ENCODE measurements at places on chromosomes 7 and 10.

DNA sequence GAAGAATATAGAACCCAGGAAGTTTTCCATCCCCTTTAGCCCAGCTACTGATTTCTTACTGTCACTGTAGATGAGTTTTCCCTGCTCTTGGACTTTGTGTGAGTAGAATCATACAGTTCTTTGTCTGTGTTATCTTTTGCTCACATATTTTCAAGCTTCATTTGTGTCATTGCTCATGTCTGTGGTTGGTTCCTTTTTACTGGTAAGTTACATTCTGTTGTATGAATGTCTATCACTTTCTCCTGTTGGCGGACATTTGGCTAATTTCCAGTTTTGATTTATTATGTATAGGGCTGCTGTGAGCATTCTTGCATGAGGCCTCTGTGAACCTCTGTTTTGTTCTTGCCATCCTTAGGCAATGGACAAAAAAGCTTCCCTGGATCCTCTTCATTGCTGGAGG lies 5.3 kb downstream of the GLRX3 start:
- DNase-seq, result no peak

GRCh38 chr7:80146545-80147182 lies 12.0 kb downstream of the GNAI1 start:
- no peak for DNase-seq

DNA sequence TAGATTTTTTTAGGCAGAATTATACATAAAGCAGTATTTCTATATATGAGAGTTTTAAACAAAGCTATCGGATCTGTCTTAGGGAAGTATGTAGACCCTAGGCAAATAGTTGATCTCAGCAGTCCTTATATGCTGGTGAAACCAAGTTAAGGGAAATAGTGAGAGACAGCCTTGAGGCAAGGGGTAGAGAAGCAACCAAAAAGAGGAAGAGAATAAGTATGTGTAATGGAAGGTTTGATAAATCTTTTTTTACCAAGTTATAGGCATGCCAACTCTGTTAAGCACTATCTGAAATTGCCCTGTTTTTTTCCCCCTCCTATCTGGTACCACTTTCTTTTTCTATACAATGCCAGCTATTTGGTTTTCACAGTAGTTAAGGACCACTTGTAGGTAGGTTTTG lies 19.9 kb downstream of the SPAG6 start:
- DNase-seq, result no peak

DNA sequence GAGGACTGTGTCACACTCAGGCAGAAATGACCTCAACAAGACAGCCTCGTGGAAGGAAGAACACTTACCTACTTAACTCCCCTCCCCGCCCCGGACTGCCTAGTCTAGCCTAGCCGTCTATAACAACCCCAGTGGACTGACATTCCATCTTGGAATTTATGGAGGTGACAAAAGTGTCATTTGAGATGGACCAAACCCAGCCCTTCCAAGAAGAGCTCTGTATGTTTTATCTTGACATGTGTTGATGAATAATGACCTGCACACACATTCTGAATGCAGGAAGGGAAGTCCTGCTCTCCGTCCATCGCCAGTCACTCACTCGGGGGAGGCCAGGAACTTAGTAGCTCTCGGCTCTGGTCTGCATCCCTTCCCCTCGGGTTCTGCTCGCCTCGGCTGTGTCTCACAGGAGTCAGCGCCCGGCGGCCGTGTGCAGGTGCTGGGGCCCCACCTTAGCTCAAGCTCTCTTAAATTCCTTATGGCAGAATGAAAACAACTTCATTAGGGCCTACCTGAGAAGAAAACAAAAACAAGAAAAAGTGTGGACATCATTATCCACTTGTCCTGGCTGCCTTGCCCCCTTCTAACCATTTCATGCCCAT lies 140.9 kb upstream of the NPS start:
- no peak for DNase-seq

DNA sequence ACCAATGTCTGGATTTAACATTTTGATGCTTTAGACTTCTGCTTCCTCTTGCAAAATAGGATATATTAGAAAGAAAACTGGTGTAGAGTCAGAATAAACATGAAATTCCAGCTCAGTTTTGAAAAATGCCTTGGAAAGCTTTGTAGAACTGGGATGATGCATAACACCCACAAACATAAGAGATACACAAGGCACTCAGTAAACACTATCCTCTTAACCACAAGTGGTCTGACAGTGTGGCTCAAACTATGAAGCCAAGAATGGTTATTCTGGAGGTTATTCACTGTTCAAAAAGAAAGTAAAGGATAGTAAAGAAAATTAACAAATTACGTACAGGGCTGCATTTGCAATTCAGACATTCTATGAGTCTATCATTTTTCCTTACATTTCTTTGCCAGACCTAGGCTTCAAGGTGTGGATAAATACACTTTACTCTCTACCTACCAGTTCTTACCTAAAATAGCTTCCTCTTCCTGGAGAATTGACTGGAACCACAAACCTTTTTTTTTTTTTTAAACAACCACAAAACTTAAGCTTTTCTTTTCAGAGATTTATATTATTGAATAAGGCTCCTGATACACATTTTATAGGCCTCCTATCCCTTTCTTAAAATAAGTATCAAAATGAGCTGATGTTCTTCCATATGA lies 9.0 kb upstream of the RSBN1L start:
- no peak for DNase-seq

DNA sequence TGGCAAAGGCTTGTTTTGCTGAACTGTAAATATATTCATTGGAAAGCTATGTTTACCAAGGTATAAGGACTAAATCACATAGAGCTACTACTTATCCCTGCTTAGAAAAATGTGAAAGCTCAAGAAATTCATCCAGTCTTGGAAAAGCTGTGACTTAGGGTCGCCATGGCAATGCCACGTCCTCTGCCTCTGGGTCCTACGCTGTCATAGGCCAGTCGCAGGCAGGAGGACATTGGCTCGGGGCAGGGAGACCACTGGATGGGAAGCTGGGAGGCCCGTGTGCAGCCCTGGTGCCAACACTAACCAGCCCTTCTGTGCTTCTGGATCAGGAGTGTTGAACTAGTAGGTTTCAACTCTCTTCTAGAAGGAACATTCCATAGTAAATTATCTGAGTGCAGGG lies 67.3 kb upstream of the PDZD8 start:
- no peak for DNase-seq

GRCh38 chr7:112154690-112155089 lies 51.5 kb downstream of the DOCK4 start:
- DNase-seq, result no peak

DNA sequence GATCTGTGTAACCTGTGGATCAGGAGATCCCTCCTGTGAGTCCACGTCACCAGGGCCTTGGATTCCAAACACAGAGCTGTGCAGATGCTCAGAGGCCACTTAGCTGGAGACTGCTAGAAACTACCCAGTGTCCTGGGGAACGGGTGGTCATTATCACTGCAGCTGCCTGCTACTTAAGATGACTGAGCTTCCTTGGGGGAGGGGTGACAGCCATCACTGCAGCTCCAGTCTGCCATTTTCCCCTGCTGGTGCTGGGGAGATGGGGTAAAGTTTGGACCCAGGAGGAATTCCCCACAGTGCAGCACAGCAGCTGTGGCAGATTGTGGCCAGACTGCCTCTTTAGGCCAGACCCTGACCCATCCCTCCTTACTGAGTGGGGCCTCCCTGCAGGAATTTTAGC lies 78.8 kb upstream of the VOPP1 start:
- no peak for DNase-seq

GRCh38 chr10:5930272-5930671 lies 40.2 kb downstream of the FBH1 start:
- no peak for DNase-seq

DNA sequence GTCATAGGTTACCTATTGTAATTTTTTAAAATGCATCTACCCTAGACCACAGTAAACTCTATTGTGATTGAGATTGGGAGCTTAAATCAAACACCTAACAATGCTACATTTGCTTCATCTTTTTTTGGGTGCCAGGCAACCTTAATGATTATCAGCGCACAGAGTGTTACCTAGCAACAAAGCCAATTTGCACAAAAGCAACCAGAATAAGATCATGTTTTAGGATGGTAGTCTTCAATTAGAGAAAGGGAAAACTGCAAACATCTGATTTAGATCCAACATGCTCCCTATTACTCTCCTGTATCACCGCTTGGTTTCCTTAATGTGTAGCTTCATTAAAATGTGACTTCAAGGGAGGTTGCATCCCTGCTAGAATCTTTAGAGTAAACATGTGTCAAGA lies 226.9 kb downstream of the ABCA13 start:
- DNase-seq, result no peak

DNA sequence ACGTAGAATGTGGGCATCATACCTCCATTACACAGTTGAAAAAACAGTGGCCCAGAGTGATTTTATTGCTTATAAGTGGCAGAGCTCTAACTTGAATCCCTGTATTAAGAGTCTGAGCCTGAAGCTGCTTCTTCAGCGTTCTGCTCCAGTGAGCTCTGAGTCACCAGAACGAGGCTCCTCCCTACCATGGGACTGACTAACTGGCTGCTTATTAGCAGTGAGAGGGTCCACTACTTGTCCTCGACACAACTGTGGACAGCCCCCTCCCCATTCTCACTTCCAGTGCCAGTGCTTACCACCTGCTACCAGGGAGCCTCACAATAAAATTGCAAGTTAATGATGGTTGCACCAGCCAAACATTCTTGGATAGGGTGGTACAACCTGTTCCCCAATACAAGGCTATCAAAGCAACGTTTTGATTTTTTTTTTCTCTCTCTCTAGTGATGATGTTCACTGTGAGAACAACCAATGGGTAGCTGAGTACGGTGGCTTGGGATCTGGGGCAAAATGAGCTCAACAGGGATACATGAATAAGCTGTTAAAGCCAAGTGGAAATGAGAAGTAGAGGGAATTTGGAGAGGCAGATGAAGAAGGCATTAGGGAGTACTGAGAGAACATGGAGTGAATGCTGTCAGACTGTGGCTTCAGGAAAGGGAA lies 2.7 kb upstream of the NRG3 start:
- no peak for DNase-seq

- DNase-seq, result no peak
Measured at GRCh38 chr7:44740055-44740454, 8.6 kb upstream of the ZMIZ2 start.

GRCh38 chr10:127935071-127935561 lies 28.2 kb downstream of the PTPRE start:
- no peak for DNase-seq
